ENCODE measurements at places on chromosomes 16 and 17. TPM values are rescaled to one million over a fixed set of nuclear protein-coding genes. Genes with fewer than 3 reads are reported as not detected.

DNA sequence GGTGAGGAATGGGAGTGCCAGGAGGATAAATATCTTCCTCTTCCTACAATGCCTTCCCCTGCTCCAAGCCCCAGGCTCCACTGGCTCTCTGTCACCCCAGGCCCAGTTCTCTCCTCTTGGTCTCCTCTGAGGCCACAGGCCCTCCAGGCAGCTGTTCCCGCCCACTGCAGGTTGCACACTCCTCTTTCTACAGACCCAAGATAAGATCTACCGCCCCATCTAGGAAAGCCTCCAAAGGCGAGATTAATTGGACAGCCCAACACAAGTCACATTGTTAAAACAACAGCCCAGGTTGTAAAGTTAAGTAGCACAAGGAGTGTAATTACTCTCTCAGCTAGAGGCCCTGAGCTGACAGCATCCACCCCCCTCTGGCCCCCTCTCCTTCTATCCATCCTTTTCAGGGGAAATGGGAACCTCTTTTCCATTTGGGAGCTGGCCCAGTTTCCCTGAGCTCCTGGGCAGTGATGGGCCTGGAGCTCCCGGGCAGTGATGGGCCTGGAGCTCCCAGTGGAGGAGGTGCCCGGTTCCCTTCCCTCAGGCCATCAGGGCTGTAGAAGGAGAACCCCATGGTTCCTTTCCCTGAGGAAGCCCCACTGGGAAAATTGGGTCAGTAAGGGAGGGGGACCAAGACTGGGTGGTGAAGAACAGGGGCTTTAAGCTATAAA is 7.3 kb downstream of the DLX4 start:
- DNase-seq, result no peak

DNA sequence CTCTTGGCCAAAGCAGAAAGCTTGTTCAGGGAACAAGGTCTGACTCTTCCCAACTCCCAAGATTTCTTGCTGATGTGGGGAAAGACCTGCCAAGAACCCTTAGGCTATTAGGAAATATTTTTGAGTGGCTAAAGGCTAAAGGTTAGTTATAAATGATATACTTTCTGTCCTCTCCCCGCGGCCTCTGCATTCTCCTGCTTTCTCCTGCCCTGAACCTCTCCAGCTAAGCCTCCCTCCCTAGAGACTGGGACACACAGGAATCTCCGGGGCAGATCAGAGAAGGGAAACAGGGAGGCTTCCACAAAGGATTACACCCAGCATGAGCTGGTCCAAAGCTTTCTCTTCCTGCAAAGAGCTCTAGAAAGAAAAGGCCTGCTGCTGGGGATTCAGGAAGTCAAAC is 2.3 kb downstream of the SLC43A2 start:
- no peak for DNase-seq

DNA sequence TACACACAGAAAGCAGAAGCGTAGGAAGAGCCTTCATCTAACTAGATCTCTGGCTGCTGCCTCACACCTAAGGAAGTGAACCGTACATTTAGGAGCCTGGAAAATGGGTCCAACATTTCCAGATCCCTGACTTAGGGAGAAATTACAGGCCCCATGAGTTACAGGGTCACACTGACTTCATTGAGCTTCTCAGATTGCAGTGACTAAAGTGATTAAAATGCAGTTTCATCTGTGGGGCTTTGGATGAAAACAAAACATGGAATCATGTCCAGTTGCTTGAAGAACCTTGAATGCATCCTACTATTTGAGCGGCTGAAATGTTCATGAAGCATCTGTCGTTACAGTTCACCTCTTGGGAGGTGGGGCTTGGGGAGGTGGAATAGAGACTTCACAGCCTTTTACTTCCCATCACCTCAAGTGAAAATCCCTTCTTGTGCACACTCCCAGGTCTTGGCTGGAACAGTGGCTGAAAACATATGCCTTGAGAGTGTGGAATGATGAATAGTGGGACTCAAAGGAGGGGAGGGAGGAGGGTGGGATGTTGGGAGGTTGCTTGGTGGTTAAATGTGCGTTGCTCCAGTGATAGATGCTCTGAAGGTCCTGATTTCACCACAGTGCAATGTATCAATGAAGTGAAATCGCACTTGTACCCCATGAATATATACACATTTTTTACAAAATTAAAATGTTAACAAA is 19.7 kb downstream of the TEKT3 start:
- DNase-seq, result no peak

DNA sequence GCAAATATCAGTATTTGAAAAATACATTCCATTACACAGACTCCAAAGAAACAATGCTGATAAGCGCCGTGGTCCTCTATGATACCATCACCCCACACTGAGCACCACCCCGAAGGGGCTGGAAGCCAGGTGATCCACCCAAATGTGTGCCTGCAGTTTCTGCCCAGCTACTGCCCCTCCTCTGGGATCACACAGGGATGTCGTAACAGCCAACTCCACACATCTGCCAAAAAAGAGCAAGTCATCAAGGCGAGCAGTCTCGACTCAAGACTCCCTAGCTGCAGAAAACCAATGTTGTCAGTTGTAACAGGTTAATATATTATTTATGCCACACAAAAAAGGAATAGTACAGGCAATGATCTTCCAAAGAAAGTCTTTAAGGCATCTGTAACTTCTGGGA is 21.0 kb downstream of the CYB5D2 start:
- no peak for DNase-seq

DNA sequence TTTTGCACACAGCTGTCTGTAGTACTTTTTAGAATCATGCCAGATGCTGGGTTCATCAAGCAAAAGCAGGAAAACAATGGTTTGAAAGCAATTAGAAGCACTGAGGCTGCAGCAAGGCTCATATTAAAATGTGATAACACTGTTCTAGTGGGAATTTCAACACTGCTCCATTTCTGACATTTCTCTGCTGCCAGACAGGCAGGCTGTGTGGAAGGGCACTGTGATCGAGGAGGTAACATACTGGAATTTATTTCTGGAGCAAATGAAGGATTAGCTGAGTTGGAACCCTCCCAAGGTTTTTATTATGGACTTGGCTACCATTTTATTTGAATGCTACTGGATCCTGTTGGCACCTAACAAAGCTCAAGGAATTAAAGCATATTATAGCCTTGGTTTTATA is 66.9 kb downstream of the SKAP1 start:
- no peak for DNase-seq

DNA sequence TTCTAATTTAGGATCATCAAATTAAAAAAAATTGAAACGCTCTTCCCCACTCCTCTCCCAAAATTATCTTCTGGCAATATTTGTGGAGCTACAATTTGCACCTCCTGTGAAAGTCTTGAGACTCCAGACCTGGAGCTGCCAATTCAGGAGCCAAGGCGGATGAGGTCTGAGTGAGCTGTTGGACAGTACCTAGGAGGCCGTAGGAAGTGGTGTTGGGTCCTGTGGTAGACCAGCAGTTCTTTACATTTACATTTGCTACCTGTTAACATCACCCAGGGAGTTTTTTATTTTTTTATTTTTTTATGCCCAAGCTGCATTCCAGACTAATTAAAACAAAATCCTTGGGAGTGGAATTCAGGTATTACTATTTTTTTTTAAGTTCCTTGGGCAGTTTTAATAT is 271.0 kb downstream of the PHKB start:
- no peak for DNase-seq

- DNase-seq, result no peak
Observed at GRCh38 chr17:48483471-48484131, 47.2 kb downstream of the HOXB1 start.

DNA sequence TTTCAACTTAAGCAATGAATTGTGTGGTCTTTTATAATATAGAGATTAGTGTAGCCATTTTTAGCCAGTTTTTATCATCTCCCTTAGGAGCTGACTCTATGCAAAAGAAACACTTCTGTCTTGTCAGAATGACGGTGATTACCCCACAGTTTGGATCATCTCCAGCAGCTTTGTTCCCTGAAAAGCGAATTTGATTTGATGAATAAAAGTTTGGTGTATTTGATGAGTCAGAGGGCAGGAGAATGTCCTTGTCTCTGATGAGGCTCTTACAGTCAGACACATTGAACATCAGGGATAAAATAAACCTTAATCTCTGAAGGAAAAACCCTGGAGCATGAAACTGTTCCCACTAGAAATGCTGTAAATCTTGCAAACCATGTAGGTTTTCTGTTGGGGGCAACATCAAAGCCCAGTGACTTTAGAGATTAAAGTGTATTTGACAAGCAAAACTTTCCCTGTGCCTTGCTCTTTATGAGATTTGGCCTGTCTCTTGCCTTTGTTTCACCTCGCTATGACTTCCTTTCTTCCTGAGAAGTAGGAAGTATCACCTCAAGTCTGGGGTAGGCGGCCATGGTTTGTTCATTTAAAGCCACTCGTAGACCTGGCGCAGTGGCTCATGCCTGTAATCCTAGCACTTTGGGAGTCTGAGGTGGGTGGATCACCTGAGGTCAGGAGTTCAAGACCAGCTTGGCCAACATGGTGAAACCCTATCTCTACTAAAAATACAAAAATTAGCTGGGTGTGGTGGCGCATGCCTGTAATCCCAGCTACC is 209.3 kb downstream of the FTO start:
- DNase-seq, result no peak

DNA sequence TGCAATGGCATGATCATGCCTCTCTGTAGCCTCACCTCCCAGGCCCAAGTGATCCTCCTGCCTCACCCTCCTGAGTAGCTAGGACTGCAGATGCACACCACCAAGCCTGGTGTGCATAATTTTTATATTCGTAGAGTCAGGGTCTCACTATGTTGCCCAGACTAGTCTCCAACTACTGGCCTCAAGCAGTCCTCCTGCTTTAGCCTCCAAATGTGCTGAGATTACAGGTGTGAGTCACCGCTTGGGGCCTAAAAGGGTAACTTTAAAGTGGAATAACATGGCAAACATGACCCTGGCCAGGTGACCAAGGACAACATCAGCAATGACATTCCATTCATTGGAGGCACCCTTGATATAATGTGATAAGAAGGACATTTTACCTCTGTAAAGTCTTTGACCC is 26.1 kb downstream of the HSBP1 start:
- no peak for DNase-seq

DNA sequence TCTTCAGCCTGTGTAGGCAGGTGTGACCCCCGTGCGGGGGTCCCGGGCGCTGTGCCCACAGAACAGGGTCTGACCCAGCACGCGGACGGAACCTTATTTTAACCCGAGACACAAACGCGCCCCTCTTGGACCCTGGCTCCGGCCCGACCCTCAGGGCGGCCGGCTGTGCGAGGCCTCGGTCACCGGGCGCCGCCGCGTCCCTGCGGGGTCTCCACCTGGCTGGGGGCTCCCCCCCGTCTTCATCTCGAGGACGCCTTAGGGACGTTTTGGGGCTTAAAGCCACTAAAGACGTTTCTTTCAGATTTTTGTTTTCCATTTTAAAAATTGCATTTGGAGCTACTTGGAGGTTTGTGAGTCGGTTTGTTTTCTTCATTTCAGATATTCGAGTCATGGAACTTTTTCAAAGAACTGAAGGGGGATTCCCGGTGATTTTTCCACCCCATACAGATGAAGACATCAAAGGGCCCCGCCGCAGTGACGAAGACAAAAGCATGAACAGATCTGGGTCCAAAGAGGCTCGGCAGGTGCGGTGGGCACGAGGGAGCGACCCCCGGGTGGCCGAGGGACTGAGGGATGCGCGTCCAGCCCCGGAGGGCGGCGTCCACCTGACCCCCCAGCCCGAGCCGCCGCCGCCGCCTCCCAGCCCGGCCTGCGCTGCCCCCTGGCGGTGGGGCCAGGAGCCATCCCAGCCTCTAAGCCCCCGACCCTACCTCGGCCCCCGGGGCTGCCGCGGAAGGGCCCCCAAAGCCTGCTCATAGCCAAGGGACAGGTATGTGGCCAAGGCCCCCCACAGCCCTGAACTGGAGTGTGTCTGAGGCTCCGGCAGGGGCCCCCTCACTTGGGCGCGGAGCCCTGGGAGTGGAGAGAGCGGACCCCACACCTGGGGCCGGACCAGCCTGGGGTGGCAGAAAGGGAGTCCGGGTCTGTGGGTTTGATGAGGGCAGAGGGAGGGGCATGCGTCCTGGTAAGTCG is 3.8 kb upstream of the CD7 start:
- no peak for DNase-seq

DNA sequence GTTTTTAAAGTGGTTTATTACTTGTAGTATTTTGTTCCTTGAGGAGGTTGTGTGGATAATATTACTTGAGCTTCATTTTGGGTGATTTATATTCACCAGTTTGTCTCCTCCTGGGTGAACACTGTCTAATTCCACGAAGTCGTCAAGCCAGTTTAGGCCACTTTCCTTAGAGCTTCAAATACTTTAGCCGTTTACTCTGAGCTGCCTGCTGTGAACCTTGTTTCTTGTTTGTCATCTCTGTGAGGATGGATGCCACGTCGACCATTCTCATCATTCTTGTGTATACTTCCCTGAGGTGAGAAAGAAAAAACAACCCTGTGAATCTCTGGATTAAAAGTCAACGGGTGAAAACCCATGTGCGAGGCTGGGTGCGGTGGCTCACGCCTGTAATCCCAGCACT is 9.0 kb downstream of the KRT24 start:
- no peak for DNase-seq

- DNase-seq, result no peak
Observed at GRCh38 chr17:10208604-10209193, 10.3 kb upstream of the GAS7 start.

DNA sequence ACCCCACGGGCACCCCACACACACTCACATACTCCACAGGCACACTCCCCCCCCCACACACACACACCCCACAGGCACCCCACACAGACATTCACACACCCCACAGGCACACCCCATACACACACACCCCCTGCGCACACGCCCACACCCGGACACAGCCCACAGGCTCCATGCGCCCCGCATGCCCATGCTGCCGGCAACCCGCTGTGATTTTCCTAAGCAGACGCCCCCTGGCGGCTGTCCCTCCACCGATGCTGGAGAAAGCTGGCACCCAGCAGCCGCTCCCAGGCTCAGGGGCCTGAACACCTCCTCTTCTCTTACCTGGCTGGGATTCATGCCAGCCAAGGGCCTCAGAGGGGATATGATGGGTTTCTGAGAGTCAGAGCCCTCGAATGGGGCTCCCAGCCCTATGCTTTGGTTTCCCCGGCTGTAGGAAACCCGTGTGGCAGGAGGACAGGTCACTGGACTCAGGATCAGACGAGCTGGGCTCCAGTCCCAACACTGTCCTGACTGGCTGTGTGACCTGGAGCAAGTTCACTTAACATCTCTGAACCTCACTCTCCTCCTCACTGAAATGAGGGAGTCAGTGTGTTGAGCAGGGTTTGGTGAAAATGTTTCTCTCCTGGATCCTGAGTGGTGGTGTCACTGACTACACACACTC is 19.6 kb upstream of the TNFRSF13B start:
- DNase-seq, result no peak

DNA sequence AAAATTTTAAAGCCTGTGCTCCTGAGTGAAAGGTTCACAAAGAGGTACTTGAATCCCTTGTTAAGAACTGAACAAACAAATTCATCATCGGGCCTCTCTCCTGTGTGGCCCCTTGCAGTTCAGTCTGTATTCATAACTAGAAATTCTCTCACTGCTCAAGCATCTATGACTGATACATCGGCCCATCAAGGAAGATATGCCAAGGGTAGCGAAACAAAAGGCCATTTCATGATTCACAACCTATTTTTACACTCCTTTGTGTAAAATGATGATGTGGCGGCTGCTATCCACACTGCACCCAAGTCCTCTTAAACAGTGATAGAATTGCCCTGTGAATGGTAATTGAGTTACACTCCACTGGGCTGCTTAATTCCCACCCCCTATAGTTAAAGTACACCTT is 204.6 kb downstream of the STX8 start:
- DNase-seq, result no peak

- no peak for DNase-seq
Observed at GRCh38 chr16:68972720-68973119, 129.4 kb downstream of the TANGO6 start.

The C16orf96 gene
- not detected for total RNA-seq

The MT1E gene
- total RNA-seq, result 214 TPM

The FHOD1 gene
- total RNA-seq, result 31.7 TPM

The HES7 gene
- total RNA-seq, result not detected
